ENCODE measurements at places on chromosomes 3 and 15. TPM values are rescaled to one million over a fixed set of nuclear protein-coding genes. Genes with fewer than 3 reads are reported as not detected.

The PLXND1 gene
- 39.4 TPM for total RNA-seq

The COX17 gene
- total RNA-seq, result 27.7 TPM

The POLQ gene
- total RNA-seq, result 16.9 TPM

The CPNE9 gene
- 1.3 TPM for total RNA-seq

The CILP gene
- total RNA-seq, result 0.14 TPM

The RBM15B gene
- 79.4 TPM for total RNA-seq

The KNG1 gene
- total RNA-seq, result not detected

The GOLGA8S gene
- 0.33 TPM for total RNA-seq

The FRMD4B gene
- 18.5 TPM for total RNA-seq

The CP gene
- total RNA-seq, result 0.42 TPM

The MDFIC2 gene
- total RNA-seq, result not detected

DNA sequence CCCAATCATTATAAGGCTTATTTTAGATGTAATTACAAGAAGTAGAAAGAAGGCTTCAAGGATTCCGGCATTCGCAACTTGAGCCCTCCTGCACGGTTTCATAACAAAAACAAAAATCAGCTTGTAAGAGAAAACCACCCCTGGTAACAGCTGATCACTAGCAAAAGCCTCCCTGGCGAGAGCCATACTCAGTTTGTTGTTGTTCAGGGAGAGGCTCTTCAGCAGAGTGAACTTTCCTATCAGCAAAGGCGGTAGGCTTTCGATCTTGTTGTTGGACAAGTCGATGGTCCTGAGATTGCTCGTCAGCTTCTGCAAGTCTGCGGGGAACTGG is 710 bp downstream of the LRRC57 start:
- no peak for DNase-seq

- DNase-seq, result no peak
Measured at GRCh38 chr3:50139718-50140423, 15.3 kb upstream of the SEMA3F start.

- no peak for DNase-seq
Measured at GRCh38 chr3:143396790-143397189, 277.2 kb downstream of the CHST2 start.

DNA sequence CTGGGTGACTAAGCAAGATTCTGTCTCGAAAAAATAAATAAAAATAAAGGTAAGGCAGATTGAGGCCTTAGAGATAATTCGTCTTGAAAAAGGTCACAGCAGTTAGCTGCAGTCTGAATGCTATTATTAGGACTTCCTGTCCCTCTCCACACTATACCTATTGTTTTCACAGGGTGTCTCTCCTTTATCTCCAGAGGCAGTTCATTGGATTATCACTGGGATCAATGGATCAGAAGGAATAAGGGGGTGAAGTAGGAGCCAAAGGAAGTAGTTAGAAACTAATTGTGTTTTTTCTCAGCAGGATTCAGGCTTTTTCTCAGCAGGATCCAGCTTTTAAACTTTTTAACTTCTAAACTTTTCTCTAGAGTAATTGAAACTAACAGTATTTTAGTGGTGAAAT is 326.9 kb downstream of the IL5RA start:
- DNase-seq, result no peak

- DNase-seq, result no peak
Measured at GRCh38 chr3:162770551-162770950, 1273.9 kb downstream of the OTOL1 start.

GRCh38 chr3:172688588-172688987 is 22.3 kb downstream of the NCEH1 start:
- DNase-seq, result no peak

DNA sequence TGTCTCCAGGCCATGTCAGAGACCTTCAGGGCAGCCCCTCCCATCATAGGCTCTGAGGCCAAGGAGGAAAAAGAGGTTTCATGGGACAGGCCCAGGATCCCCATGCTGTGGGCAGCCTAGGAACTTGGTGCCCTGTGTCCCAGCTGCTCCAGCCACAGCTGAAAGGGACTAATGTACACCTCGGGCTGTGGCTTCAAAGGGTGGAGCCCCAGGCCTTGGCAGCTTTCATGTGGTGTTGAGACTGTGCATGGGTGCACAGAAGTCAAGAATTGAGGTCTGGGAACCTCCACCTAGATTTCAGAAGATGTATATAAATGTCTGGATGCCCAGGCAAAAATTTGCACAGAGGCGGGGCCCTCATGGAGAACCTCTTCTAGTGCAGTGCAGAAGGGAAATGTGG is 6.6 kb upstream of the SSR3 start:
- DNase-seq, result no peak

DNA sequence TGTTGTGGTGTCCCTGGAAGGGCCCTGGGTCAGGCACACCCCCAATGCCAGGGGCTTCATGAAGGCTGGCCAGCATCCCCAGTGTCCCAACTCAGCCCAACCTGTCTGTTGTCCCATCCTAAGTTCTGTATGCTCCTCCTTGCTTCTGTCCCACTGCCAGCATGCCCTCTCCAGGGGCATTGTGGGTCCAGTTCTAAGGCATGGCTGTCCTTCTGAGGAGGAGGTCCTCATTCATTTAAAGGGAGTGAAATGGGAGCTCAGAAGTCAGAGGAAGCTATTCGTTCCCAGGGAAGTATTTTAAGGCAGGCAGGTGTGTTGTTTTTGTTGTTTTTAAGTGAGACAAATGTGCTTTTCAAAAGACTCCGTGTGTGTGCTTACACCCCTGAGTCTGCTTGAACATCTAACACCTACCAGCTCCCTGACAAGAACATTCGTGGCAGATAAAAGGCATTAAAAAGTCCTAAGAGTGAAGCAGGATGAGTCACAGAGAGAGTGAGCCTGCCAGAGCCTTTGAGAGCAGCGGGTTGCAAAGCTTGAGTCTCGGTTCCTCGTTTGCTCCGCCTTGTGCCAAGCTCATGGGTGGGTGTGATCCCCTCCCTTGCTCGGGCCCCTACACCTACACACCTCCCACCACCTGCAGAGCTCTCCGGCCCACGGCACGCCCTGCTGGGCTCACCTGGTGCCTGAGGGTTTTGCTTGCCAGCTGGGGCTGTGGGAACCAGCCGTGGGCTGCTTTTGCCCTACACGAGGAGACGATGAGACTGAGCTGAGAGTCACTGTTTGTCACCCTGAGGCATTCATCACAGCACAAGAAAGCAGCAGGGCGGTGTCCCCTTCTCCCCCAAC is 183.4 kb upstream of the TOPAZ1 start:
- no peak for DNase-seq

GRCh38 chr3:88195951-88196434 is 46.2 kb downstream of the C3orf38 start:
- DNase-seq, result no peak

- DNase-seq, result no peak
Measured at GRCh38 chr3:159844801-159845261, 143.8 kb upstream of the IL12A start.

GRCh38 chr3:38232701-38233100 is 32.9 kb upstream of the SLC22A13 start:
- DNase-seq, result no peak

GRCh38 chr3:52774901-52775864 is 2.2 kb upstream of the ITIH1 start:
- DNase-seq, result no peak

GRCh38 chr15:52308446-52309153 is 13.0 kb upstream of the MYO5C start:
- DNase-seq, result no peak

DNA sequence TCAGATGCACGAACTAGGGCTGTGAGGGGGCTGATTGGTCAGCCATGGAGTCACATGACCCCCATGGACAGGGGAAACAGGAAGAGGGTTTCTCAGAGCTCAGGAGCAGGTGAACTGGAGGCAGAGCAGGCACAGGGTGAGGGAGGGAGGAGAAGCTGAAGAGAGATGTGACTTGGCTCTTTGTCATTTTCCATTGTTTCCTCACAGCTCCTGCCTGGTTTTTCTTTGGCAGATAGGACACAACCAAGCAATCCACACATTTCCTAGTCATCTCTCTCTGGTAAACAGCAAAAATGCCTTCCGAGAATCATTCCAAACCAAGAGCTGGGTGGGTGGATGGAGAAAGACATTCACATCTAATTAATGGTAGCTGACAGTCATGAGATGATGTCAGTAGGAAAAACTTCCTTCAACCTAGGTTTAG is 43.4 kb upstream of the LMCD1 start:
- no peak for DNase-seq

- no peak for DNase-seq
Measured at GRCh38 chr15:101489237-101489598, 289 bp downstream of the PCSK6 start.

- no peak for DNase-seq
Measured at GRCh38 chr15:90774731-90775514, 57.8 kb downstream of the BLM start.

DNA sequence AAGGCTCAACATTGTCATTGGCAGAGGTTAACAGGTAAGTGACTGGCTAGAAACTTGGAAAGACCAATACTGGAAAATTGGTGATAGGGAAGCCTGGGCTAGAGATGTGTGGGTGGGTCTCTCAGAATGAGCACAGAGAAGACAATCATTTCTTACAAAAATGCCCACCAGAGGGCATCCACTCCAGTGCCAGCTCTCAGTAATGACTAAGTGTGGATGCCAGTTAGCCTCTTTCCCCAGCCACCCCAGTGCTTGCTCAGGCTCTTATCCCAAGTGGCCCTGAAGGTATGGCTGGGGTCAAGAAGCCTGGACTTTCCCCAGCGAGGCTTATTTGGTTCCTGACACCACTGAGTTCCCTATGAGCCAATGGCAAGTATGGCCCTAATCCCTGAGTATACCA is 115.9 kb upstream of the ST8SIA2 start:
- no peak for DNase-seq

DNA sequence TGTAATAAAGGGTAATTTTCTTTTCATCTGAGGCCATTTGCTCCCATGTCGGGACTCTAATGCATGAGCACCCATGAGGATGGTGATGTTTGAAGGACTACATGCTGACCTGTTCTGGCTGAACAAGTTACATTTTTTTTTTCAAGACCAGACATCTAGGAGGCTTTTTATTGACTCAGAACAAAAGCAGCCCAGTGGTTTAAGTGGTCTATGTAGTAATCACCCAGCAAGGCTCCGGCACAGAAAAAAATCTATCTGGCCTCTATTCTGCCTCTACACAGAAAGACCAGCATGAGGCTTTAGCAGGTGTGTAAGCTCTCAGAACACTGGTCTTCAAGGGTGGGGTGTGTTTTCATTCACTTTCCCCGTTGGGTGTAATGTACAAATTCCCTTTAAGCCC is 95.1 kb upstream of the ZBED2 start:
- DNase-seq, result no peak

DNA sequence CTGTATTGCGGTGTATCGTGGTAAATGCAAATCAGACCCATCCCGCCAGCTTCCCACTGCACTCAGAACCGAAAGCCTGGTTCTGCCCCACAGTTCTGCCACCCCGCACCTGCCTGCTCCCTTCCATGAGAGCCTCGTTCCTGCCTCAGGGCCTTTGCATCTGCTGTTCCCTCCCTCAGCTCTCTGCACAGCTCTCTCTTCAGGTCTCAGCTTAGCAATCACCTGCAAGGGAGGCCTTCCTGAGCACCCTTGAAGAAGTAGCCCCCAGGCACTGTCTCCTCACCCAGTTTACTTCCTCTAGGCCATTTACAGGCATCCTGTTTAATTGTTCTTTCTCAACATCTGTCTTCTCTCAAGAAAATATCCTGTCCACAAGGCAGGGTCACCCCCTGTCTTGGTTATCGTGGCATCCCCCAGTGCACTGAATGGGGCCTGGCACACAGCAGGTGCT is 13.3 kb upstream of the IQSEC1 start:
- no peak for DNase-seq

DNA sequence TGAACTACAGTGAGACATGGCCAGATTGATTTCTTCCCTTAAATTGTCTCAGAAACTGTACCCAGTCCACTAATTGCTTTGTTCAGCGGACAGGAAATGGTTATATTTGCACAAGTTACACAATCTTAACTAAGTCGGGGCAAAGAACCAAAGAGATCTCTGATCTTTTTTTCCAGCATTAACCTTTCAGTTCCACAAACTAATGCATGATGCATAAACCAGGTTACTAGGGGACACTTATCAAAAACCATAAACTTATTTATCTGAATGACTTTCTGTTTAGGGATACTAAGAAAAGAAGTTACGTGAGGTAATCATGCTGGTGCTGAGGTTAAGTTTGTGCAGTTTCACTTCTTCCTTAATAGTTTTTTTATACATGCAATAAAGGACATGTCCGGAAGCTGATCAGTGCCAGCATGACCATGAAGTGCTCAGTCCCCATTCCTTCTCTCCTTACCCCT is 22.4 kb downstream of the FNDC3B start:
- DNase-seq, result no peak

DNA sequence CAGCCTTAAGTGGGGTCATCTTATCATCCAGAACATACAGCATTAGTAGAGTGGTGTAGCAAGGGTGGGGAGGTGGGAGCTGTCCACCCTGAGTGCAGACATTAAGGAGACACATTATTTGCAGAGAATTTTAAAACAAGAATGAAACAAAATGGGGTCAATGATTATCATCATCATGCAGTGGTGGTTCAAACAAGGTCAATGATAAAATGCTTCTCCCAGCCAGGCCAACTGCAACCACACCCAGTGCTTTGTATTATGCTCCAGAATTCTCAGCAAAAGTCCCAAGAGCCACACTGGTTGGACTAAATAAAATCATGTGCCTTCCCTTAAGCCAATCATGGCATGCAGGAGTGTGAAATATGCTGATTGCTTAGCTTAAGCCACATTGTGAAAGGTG is 96.7 kb upstream of the FHIT start:
- DNase-seq, result no peak

- no peak for DNase-seq
Measured at GRCh38 chr3:62003835-62004234, 369.5 kb downstream of the FEZF2 start.

DNA sequence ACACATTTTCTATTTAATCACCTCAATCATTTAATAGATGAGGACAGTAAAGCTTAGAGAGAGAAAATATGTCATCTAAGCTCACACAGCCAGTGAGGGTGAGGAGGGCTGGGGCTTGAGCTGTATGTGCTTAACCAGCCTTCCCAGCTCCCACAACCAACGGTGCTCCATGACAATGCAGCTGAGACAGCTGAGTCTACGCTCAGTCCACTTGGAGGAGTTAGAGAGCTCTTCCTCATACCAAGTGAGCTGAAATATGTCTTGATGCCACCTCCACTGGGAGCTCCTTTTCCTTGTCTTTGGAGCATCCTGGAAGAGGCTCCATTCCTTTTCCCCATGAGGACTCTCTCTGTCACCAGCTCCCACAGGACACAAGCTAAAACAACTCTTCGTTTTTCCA is 9.3 kb downstream of the HOMER2 start:
- DNase-seq, result no peak

GRCh38 chr3:171095063-171095462 is 68.5 kb upstream of the SLC2A2 start:
- no peak for DNase-seq

Data from neural crest cell (in vitro differentiated cells).